Right ventricle myocardium superior (tissue), 1 donor: ENCODE measurements at places on chromosomes 7 and 10. TPM values are rescaled to one million over a fixed set of nuclear protein-coding genes. Genes with fewer than 3 reads are reported as not detected.

DNA sequence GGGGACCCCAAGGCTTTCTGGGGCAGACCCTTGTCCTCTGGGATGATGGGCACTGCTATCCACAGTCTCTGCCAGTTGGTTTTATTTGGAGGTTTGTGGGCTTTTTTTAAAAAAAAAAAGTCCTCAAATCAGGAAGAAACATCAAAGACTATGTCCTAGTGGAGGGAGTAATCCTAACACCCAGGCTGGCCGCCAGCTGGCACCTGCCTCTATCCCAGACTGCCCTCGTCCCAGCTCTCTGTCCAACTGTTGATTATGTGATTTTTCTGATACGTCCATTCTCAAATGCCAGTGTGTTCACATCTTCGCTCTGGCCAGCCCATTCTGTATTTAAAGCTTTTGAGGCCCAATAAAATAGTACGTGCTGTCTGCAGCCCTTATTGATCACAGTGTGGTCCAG, 61.0 kb upstream of the LRRC4 start:
- DNase-seq = peak; percentile 29

GRCh38 chr7:108659261-108659660, 89.6 kb downstream of the DNAJB9 start:
- DNase-seq = no peak

DNA sequence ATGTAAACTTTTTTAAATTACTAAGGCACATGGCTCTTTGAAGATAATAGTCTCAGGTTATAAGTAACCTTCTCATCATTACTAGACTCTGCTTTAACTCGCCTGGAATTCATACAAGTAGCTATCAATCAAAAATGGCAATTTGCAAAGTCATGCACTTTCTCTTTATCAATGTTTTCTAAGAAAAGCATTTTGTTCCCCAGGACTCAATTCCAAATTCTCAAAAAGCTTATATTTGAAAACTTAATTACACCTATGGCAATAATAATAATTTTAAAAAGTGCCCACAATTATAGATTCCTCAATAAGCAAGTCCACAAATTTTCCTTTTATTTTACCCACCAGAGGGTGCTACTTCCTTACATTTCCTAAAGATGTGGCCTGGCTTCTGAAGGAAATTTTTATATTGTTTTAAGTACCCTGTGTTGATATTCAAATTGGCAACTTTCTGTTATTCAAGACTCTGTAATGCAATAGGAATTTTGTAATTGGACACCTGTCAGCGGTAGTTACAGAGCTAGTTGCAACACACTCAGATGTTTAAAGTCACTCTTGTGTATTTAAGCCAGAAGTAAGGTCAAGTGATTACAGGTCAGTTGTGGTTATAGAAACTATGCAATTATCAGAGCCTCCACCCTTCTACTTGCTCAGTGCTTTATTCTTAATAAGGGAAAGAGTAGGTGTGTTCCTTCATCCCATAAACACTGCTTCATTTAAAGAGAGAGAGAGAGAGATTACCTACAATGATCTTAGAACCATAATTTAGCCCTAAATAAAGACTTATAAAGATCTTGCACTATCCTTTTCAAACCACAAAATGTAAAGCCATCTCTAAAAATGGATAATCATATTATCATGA, 47.1 kb upstream of the HYAL4 start:
- DNase-seq = no peak

DNA sequence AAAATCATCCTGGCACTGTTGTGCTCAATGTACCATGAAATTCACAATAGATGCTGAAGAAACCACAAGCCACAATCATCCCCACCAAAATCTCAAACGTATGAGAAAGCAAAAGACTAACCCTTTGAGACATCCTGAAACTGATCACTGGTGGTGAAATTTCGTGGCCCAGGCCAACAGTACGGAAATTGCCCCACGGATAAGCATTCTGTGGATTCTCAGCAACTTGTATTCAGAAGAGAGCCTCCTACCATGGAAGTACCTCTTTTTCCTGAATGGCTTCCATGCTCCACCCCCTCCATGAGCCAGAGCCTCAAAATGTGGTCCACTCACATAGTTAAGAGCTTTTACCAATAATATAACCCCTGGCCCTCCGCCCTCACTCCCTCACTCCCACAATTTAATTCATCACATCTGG, 163.9 kb upstream of the AUTS2 start:
- no peak for DNase-seq

DNA sequence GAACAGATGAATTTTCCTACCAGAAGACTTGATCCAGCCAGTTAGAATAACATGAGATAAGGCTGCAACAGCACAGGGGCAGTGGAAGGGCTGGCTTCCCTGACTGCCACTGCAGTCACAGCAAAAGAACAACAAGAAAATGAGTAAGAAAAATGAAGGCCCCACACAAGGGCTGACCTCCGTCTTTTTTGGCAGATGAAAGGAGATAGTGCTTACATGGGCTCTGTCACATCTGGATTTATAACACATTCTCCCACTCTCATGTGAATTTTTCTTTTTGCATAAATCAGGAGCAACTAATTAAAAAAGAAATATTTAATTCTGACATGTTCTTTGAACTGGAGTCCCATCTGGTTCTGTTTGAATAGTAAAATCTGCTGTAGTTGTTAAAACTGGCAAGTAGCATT, 99.6 kb downstream of the NRP1 start:
- DNase-seq = no peak

- no peak for DNase-seq
Measured at GRCh38 chr10:90328896-90329295, 528.9 kb downstream of the HTR7 start.

DNA sequence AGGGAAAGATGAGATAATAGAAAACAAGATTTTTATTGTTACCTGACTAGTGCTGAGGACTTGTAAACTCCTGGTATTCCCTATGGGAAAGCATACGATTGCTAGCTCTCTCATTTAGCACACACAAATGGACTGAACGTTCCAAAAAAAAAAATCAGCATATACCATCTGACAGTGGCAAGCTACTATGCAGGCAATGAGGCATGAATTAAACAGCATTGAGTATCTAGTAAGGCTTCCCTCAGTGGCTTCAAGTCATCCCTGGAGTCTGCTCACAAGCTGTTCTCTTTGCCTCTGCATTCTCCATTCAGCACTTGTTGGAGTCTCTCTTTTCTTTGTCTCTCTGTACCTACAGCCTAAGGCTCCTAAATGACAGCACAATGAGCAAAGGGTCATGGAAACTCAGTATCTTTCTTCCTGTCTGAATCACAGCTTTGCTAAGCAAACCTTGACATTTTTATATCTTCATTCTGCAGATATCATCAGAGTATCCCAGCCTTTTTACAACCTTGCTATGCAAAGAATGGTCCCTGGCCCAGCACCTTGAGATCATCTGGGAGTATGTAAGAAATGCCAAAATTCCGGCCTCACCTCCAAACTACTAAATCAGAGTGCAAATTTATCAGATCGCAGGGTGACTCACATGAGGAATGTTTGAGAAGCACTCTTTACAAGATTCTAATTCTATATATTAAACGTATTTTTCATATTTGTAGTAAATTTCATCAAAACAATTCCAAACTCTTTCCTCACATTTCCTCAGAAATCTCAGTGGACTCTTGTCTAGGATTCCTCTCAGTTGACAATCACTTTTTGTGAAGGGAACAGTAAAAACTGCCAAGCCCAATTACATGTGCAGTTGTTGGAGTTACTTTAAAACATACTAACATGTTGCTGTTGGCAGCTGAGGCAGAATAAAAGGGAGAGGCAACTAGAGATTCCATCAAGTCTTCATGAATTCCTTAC, 10.8 kb upstream of the LIPA start:
- no peak for DNase-seq

DNA sequence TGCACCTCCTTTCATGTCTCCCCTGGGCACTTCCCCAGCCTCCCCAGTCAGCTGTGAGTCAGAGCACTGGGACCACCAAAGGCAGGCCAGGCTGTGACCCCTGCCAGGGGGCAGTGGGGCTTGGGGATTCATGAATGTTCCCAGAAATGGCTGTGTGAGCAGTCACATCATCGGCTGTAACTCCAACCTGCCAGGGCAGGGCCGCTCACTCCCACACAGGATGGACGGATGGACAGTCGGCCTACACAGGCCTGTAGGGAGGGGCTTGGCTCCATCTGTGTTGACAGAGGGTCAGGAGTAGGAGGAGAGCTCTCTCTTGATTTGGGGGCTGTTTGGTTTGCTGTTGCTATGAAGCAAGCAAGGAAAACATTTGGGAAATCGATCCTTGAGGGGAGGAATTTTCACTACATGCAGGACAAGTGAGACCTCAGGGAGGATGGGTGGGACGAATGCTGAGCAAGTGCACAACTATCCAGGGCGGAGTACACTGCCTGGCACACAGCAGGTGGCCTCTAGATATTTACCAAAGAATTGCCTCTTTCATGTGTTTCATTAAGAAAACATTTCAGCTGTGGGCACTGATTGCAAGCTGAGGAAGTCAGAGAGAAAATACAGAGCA, 2.9 kb upstream of the IGFBP1 start:
- DNase-seq = no peak

The TCTN3 gene
- total RNA-seq = 8.5 TPM

The TMEM270 gene
- not detected for total RNA-seq
